LoVo (cell line): ENCODE measurements at places on chromosomes 7 and 10.

DNA sequence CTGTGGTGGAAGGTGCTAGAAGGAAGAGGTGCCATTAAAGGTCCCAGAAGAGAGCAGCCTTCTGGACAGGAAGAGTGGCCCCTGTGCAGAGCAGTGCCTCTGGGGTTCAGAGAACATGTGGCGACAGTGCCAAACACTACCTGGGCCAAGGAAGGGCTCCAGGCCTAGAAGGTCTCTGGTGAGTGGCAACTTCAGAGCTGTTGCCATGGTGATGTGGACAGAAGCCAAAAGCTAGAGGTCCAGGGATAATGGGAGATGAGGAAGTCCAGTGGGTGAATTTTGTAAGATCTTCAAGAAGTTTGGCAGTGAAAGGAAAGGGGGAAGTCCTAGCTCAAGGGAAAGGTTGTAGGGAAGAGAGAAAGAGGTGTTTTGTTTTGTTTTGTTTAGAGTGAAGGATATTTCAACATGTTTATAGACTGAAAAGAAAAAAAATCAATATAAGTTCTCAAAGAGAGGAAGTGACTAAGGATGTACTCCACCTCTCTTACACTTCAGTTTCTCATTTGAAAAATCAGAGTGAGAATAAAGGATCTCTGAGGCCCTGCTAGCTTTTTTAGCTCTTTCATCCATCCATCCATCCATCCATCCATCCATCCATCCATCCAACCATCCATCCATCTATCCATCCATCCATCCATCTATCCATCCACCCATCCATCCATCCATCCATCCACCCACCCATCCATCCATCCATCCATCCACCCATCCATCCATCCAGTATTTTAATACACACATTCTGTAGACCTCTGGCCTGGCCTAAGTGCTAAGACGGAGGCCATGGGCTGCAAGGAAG is 77.1 kb upstream of the DUSP5 start:
- no peak for DNase-seq

- DNase-seq: no peak
Measured at GRCh38 chr7:106755641-106756040, 94.7 kb upstream of the CCDC71L start.

GRCh38 chr10:50461123-50461522 is 162.6 kb downstream of the SGMS1 start:
- no peak for DNase-seq

DNA sequence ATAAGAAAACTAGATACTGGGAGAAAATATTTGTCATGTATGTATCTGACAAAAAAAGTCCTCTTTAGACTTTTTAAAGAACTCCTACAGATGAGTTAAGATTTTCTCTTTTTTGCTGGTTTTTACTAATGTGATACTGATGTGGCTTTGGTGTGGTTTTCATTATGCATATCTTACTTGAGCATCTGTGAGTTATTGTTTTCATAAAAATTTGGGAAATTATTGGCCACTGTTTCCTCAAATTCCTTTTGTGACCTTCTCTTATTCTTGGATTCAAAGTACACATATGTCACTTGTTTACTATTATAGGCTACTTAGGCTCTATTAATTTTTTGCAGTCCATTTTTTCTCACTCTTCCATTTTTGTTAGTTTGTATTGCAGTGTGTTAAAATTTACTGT is 89.0 kb downstream of the PPP1R9A start:
- DNase-seq: no peak

- no peak for DNase-seq
Measured at GRCh38 chr10:78952686-78953085, 116.1 kb upstream of the ZMIZ1 start.

DNA sequence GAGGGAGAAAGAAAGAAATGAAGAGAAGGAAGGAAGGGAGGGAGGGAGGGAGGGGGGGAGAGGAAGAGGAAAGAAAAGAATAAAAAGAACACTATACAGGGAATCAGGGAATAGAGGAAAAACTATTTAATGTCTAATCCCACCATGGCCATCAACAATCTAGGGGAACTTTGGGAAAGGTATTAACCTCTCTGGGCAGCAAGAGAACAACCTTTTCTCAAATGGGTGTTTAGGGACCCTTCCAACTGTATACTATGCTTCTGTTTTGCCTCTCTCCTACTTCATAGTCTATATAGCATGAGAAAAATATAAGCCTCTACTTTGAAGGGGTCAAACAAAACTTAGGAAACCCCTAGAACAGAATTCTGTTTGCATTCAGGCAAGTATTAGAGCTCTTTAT is 54.5 kb downstream of the CHCHD3 start:
- DNase-seq: no peak

- DNase-seq: no peak
Measured at GRCh38 chr10:123916775-123917174, 25.2 kb upstream of the CPXM2 start.

GRCh38 chr7:36305226-36305625 is 84.4 kb upstream of the ANLN start:
- no peak for DNase-seq

GRCh38 chr10:13518076-13518692 is 10.6 kb downstream of the BEND7 start:
- DNase-seq: no peak

DNA sequence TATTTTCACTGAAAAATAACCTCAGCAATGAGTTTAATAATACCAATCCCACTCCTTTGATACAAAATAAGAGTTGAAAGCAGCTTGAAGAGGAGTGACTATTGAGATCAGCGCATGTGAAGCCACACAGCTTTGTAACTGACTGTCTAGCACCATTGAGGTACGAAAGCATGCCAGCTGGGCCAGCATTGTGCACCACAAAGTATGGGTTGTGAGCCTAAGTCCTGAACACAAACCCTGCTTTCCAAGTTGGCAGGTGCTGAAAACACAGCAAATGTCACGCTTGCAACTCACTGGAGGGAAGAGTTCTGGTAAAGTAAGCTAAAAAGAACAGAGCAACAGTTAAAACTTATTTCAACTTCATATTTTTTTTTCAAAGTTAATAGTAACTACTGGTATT is 4.0 kb upstream of the FAM53B start:
- DNase-seq: no peak

GRCh38 chr7:157789942-157790341 is 453.1 kb downstream of the DNAJB6 start:
- DNase-seq: no peak

- DNase-seq: no peak
Measured at GRCh38 chr7:157481389-157481788, 144.6 kb downstream of the DNAJB6 start.

- DNase-seq: no peak
Measured at GRCh38 chr10:108252771-108253170, 1088.3 kb upstream of the SORCS1 start.

DNA sequence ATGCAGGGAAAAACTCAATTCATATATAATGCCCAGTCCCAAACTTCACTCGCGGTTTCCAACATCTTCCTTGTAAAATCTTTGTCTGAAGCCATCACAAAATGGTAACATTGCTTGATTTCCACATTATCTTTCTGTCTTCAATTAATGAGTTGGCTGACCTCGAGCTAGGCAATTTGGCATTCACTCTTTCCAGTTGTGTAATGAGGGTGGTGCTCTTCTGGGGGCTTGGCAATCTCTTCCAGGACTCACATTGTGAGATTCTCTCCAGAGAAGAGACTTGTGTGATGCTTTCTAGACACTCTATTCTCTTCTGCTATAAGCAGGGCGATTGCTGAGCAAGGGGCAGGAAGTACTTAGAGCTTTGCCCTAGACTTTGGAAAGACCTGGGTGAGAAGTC is 179.5 kb downstream of the JCAD start:
- DNase-seq: no peak
